ENCODE measurements at places on chromosomes 2 and 18.

DNA sequence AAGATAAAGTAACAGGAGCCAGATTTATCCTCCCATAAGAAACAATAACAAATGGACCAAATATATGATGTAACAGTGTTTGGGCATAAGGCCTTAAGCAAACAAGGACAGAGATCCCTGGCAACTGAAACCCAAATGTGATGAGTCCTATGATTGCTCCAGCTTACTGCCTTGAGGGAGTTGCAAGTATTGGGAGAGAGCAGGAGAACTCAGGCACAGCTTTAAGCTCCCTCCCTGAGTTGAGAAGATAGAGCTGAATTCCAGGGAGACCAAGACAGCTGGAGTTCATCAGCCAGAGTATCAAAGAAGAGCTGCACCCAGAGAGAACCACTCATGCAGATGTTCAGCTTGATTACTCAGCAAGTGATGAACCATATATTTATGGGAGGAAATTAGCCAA lies 814.5 kb upstream of the RAB6C start:
- DNase-seq: no peak

GRCh38 chr2:85409845-85410583 lies at the start of gene CAPG:
CAPG (minus strand) TSS chr2:85410366; CDS start chr2:85402145, 8,221 bp downstream.
- no peak for DNase-seq

DNA sequence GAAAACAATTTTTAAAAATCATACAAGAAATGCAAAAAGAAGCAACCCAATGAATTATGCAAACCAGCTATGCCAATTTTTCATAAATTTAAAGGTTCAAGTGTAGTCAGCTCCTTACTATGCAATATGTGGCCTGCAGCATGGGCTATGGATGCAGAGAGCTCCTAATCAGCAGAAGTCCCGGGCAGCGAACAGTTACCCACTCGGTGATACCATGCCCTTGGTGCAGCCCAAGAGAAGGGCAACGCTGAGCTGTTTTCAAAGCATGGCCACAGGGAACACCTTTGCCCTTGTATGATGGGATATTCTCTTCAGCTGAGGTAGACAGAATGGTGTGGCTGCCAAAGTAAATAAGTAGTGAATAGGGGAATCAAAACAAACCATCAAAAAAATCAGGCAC lies 17.3 kb upstream of the ARL5A start:
- no peak for DNase-seq

DNA sequence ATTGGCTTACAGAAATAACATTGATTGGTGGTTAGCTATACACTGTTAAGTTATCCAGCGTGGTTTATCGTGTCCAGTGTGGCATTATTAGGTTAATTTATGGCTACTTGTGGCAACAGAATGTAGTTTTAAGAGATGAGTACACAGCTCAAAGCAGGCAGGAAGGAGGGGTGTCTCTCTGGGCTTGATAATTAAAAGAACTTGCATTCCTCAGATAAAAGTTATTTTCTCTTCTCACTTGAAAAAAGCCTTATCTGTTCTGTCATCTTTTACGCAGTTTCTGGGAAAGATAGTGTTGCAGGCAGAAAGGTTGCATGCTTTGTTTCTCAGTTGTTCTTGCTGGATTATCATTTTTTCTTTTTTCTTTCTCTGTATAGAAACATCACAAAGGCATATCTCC lies 154.4 kb upstream of the COL3A1 start:
- no peak for DNase-seq

- DNase-seq: no peak
These were observed 136.9 kb upstream of the SPOPL start for GRCh38 chr2:138364554-138365162.

DNA sequence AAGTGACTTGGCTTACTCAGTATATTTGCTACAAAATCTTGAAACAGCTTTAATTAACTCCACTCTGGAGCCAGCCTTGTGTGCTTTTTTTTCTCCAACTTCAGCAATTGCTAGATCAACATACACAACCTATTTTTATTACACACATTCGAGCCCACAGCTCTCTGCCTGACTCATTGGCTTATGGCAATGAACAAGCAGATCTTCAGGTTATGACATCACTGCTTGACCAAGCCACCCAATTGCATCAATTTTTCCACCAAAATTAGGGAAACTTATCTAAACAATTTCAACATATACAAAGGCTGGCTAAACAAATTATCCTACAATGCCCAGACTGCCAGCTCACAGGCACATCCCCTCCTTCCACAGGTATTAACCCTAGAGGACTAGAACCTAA lies 39.6 kb upstream of the PDK1 start:
- DNase-seq: no peak

DNA sequence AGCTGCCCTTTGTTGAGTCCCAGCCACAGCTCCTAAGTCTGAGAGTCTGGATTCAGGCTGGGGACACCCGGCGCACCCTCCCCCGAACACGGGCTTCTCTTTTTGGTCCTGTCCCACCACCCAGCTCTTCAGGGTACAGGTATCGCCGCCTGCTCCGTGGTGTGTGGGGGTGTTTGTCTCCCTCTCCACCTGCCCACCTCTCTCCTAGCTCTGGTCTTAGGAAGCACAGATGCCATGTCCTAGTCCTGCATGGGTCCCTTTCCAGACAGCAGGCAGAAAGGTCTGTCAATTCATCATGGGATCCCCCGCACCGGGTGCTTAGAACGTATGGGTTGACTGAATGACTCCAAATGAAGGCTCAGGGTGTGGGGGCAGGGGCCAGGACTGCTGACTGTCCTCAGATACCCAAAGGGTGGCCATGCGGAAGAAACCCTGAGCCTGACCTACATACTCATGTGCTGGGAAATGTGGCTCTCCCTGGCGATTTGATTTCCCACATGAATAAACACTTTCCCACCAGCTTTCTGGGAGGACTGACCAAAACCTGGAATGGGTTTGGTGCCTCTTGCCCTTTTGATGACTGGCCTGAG lies 156.8 kb downstream of the CELF4 start:
- DNase-seq: no peak

DNA sequence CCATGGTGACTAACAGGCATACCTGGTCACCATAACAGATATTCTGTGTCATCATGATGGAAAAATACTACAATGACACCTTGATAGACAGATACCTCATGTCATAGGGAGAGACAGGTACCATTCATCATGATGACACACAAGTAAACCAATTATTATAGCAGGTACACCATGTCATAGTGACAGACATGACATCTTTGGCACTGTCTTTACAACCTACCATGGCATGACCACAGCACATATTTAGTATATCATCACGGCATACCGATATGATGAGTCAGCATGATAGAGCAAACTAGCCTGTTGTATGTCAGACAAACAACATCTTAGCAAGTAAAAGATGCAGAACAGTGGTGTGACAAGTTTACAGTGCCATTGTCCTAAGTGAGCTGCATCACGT lies 101.3 kb upstream of the KLHL29 start:
- no peak for DNase-seq

DNA sequence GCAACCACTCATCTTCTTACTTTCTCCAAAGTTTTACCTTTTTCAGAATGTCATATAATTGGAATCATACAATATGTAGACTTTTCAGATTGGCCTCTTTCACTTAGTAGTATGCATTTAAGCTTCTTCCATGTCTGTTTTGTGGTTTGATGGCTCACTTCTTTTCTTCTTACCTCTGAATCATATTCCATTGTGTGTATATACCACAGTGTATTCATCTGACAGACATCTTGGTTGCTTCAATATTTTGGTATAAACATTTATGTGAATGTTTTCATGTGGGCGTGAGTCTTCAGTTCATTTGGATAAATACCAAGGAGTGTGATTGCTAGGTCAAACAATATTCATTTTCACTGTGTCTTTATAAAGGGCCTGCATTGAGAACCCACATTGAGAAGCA lies 136.1 kb upstream of the NOSTRIN start:
- DNase-seq: no peak

- DNase-seq: no peak
These were observed 151.5 kb downstream of the ERBB4 start for GRCh38 chr2:212387146-212387545.
